ENCODE measurements at places on chromosomes 6 and 20. TPM values are rescaled to one million over a fixed set of nuclear protein-coding genes. Genes with fewer than 3 reads are reported as not detected.

- DNase-seq: no peak
Measured at GRCh38 chr6:37244430-37245310, 12.9 kb upstream of the TBC1D22B start.

DNA sequence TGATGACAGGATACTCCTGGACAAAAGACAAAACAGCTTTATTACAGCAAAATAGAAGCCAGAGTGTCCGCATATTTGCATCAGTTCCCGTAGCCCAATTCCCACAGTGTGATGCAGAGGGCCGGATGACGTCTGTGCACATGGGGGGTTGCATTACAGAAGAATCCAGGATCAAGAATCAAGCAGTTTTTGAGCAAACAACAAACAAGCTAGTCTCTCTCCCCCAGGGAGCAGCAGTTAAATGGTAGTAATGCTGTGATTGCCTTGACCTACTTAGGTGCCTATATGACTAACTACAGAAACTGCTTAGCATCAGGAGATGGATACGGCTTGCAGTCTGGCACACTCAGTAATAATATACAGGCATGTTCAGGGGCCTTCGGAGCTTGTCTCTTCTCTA, 3.2 kb upstream of the SDHAF4 start:
- no peak for DNase-seq

The EFCAB8 gene
- 0.94 TPM for total RNA-seq

DNA sequence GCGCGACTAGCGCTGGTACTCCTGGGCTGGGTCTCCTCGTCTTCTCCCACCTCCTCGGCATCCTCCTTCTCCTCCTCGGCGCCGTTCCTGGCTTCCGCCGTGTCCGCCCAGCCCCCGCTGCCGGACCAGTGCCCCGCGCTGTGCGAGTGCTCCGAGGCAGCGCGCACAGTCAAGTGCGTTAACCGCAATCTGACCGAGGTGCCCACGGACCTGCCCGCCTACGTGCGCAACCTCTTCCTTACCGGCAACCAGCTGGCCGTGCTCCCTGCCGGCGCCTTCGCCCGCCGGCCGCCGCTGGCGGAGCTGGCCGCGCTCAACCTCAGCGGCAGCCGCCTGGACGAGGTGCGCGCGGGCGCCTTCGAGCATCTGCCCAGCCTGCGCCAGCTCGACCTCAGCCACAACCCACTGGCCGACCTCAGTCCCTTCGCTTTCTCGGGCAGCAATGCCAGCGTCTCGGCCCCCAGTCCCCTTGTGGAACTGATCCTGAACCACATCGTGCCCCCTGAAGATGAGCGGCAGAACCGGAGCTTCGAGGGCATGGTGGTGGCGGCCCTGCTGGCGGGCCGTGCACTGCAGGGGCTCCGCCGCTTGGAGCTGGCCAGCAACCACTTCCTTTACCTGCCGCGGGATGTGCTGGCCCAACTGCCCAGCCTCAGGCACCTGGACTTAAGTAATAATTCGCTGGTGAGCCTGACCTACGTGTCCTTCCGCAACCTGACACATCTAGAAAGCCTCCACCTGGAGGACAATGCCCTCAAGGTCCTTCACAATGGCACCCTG, 1.6 kb downstream of the TPBG start:
- no peak for DNase-seq

The TPBG gene
- total RNA-seq: 0.50 TPM

DNA sequence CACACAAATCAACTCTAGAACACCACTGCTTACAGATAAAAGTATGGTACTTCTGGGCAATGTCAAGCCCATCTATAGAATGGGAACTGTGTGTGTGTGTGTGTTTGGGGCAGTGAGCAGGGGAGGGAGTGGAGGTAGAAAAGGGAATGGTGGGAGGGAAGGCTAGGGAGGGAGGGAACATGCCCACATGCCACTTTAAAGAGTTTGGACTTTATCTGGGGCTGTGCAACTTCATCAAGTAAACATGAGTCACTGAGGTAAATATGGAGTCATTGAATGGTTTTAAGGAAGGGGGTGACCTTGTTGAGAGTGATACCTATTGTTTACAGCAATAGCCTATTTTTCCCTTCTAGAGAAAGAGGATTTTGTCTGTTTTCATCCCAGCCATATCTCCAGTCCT, 22.5 kb upstream of the RNGTT start:
- no peak for DNase-seq

GRCh38 chr6:12947967-12948366, 231.4 kb downstream of the PHACTR1 start:
- no peak for DNase-seq

GRCh38 chr20:46767127-46767761, 57.8 kb downstream of the SLC2A10 start:
- no peak for DNase-seq

The TFAP2C gene
- total RNA-seq: not detected

DNA sequence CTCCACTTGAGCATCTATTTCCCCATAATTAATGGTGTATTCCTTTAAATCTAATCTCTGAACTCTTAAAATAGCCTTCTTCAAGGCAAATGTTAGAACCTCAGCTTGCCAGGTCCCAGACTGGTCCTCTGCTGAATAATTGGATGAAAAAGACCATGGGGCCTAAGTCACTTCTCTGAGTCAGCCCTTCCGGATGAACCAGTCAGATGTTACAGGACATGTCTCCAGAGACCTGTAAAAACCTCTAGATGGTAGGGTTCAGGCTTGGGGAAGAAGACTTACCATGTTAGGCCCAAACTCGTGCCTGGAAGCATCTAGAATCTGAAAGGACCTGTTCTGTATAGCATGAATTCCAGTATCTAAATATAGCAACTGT, 97.3 kb downstream of the CDKAL1 start:
- DNase-seq: no peak
